Epithelial cell of proximal tubule (primary cell): ENCODE measurements at places on chromosomes 16 and 17.

- no peak for DNase-seq
Observed at GRCh38 chr16:23499801-23500200, 10.5 kb downstream of the GGA2 start.

DNA sequence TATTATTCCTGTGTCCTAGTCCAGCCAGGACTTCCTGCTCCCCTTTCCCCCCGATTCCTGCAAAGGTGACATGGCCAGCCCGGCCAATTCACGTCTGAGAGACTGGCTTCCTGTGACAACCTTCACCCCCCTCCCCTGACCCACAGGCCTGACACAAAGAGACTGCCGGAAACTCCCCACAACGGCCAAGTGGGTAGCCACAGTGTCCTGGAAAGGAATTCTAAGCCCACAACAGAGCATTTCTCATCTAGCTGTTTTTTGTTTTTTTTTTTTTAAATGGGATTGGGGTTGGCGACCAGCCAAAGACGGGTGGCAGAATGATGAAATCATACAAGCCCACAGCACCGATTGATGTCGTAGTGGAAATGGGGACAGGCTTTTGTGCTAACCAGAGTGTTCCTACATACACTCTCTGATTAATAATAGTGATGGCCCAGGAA, 2.8 kb upstream of the XAF1 start:
- DNase-seq: peak; percentile 16

DNA sequence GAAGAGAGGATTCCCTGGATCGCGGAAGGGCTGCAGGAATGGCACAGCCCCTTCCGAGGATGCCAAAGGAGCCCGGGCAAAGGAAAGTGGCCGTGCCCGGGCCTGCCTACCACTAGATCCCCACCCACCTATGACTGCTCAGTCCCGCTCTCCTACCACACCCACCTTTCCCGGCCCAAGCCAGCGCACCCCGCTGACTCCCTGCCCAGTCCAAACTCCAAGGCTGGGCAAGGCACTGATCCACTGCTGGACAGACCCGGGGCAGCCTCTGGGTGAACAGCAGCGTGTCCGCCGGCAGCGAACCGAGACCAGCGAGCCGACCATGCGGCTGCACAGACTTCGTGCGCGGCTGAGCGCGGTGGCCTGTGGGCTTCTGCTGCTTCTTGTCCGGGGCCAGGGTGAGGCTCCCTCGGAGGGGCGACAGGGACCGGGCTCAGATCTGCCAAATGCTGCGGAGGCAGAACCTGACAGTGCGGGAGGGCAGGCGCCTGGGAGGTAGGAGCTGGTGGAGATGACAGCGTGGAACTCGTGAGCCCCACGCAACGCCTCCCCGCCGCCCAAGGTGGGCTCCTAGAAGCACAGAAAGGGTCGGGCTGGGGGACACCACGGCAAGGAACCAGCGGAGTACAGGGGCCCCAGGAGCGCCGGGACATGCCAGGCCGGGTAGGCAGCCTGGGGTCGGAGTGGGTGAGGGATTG, at the start of gene CES2:
Gene CES2, plus strand, starts transcription at position 203 of the 698 bp plus-strand sequence. Its CDS starts 120 bp downstream, at position 323.
- DNase-seq: no peak

GRCh38 chr16:66359811-66360608, 6.5 kb upstream of the CDH5 start:
- DNase-seq: no peak

- no peak for DNase-seq
Observed at GRCh38 chr16:81158964-81159363, 62.8 kb upstream of the GCSH start.

- no peak for DNase-seq
Observed at GRCh38 chr17:76356803-76357456, 3.2 kb upstream of the PRPSAP1 start.

DNA sequence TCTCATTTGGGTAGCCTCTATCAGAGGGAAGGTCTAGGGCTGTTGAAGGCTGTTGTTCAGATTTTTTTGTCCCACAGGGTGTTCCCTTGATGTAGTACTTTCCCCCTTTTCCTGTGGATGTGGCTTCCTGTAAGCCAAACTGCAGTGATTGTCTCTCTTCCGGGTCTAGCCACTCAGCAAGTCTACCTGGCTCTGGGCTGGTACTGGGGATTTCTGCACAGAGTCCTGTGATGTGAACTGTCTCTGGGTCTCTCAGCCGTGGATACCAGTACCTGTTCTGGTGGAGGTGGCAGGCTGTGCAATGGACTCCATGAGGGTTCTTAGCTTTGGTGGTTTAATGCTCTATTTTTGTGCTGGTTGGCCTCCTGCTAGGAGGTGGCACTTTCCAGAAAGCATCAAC, 23.3 kb upstream of the CCR7 start:
- DNase-seq: no peak

DNA sequence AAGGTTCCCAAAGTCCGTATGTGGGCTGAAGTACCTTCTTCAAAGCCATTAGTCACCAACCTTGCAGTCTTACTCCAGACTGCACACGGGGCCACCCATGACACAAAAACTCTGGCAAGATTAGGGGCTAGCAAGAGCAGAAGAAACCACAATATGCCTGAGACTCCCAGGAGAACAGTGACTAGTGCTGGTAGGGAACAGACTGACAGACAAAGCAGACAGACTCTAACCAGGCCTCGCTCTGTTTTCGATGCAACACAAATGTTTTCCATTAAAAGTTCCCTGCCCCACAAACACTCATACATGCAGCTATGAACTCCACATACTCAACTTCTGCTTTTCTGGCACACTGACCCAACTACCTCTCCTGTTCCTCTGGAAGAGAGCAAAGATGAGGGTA, 102.2 kb downstream of the HIC1 start:
- no peak for DNase-seq

DNA sequence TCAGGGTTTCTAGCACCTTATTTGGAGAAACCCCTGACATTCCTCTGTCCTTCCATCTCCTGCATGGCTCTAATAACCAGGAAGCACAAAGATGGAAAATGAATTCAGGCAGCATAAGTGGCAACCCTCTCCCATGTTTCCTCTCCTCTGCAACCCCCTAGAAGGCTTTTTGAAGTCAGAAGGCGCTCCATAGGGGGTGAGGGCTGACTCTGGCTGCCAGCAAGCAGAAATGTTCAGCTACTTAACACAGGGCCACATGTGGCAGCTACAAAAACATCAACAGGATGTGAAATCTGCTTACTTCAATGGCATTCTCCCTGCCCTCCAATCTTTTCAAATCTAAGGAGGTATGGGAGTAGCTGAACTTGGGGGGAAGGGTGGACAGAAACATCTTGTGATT, 55.2 kb upstream of the IRX5 start:
- DNase-seq: no peak

GRCh38 chr17:75762513-75763268, 2.3 kb downstream of the GALK1 start:
- no peak for DNase-seq

GRCh38 chr17:83055911-83056582, 23.4 kb upstream of the METRNL start:
- DNase-seq: no peak
